Hepatic stellate cell (primary cell): ENCODE measurements at places on chromosomes 11 and 22.

DNA sequence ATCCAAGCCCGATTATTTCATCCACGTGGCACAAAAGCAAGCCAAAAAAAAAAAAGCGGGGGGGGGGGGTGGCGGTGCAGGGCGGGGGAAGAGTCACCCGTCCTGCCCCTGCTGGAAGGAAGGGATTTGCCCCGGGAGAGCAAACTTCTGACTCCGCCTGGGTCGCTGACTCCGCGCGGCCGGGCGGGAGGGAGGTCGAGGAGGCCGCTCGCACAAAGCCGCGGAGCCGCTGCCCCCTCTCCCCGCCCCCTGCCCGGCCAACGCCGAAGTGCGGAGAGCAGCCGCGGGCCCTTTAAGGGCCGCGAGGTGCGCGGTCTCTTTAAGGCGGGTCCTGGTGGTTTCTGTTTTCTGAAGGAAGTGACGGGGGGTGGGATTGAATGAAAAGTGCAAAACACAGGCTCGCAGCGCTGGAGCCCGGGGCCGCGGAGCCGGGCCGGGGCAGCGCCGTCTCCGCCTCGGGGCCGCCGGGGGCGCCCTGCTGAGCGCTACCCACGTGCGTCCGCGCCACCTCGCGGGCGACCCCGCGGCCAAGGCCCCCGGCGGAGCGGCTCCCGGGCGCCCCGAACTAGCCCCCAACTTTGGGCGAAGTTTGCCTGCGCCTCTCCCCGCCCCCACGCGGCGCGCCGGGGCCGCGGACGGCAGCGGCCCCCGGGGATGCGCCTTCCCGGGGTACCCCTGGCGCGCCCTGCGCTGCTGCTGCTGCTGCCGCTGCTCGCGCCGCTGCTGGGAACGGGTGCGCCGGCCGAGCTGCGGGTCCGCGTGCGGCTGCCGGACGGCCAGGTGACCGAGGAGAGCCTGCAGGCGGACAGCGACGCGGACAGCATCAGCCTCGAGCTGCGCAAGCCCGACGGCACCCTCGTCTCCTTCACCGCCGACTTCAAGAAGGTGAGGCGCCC is at the start of gene OAF:
Gene OAF (plus strand): TSS at position 407 of the 896 bp plus-strand sequence. CDS start 248 bp downstream, at position 655.
- DNase-seq: peak; percentile 87

DNA sequence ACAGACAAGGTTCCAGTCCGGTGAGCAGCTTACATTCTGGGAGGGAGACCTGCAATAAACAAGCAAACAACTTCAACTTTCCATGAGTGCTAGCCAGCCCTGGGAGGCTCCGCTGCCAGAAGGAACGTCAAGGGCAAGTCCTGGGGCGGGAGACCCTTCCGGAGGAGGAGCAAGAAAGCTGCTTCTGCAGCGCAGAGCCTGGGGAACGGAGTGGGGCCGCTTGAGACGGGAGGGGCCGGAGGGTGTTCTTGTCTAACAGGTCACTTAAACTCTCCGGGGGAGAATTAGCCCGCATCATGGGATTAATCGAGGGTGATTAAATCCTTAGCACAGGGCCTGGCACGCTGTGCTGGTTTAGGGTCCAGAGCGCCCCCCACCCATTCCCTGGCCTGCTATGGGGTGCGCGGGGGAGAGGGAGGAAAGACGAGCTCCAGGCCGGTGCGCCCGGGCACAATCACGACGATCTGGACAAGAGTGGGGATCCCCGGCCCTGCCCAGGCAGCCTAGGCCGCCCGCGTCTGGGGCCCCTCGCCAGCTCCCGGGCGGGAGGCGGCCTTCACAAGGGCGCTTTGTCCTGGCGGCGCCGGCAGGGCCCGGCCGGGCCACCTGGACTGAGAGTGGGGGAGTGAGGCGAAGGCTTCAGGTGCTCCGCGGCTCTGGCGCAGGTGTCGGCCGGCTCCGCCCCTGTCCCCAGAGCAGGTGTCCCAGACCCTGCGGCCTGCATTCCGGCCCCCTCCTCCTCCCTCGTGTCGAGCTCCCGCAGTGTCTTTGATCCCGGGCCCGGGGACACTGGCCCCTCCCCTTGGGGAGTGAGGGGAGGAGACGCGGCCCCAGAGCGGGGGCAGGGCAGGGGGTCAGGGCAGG is 663 bp upstream of the LARGE2 start:
- DNase-seq: no peak

DNA sequence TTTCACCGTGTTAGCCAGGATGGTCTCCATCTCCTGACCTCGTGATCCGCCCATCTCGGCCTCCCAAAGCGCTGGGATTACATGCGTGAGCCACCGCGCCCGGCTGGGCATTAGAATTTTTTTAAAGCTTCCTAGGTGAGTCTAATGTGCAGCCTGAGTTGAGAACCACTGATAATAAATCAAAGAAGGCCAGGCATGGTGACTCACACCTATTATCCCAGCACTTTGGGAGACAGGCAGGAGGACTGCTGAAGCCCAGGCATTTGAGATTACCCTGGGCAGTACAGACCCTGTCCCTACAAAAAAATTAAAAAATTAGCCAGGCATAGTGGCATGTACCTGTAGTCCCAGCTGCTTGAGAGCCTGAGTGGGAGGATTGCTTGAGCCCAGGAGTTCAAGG is 13.7 kb downstream of the MEI1 start:
- DNase-seq: no peak

DNA sequence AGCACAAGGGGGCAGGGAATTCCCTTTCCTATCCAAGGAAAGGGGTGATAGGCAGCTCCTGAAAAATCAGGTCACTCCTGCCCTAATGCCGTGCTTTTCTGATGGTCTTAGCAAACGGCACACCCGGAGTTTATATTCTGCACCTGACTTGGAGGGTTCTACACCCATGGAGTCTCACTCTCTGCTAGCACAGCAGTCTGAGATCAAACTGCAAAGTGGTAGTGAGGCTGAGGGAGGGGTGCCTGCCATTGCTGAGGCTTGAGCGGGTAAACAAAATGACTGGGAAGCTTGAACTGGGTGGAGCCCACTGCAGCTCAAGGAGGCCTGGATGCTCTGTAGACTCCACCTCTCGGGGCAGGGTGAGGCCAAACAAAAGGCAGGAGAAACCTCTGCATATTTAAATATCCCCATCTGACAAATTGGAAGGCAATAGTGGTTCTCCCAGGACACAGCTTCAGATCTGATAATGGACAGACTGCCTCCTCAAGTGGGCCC is 194.7 kb downstream of the OR4A47 start:
- DNase-seq: no peak

GRCh38 chr11:64138398-64138797 is 27.5 kb downstream of the MACROD1 start:
- DNase-seq: no peak

DNA sequence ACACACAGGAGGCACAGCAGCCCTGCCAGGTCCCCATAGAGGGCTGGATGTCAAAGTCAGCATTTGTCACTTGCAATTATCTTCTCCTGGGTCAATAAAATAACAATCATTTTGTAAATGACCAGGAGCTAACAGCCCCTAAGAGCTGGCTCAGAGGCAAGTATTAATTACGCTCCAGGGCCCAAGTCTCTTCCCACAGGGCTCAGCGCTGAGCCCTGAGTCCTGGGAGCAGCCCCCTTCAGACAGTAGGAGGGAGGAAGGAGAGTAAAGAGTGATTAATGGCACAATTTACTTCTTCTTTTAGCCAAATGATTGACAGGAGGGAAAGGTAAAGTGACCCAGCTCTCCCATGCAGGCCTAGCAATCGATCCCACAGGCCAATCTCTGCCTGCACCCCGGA is 99.0 kb upstream of the DRD2 start:
- DNase-seq: no peak

- no peak for DNase-seq
Measured at GRCh38 chr11:120021391-120021953, 116.4 kb downstream of the TRIM29 start.

- DNase-seq: no peak
Measured at GRCh38 chr11:111378861-111379601, at the start of gene POU2AF1. POU2AF1 (minus strand) TSS chr11:111379275; CDS start chr11:111379177, 98 bp downstream.

GRCh38 chr11:61028135-61028729 is 56.8 kb downstream of the CD6 start:
- DNase-seq: no peak

GRCh38 chr11:69053546-69054396 is 5.0 kb downstream of the TPCN2 start:
- no peak for DNase-seq

- DNase-seq: no peak
Measured at GRCh38 chr11:131865860-131866259, 495.4 kb downstream of the NTM start.

DNA sequence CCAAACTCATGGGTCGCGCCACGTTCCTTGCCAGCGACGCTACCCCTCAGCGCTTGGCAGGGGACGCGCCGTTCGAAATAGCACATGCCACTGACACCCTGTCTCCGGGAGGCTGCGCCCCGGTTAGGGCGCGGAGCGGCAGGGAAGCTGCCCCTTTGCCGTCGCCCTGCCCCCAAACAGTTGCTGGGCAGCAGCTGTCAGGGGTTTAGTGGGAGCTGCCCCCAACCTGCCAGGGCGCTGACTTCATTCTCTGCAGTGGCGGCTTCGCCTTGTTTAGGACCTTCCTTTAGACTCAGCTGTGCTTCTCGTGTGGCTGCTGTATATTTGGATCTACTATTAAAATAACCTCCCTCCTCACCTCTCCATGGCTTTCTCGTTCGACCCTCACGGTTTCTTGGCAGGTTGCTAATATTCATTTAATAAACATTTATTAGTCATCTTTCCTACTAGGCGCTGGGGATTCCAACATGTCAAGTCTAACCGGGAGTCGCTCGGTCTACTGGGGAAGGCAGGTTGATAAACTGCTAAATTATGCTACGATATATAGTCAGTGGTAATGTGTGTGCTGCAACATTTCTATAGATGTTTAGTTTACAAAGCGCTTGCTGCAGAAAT is 782 bp downstream of the TMEM109 start:
- DNase-seq: peak; percentile 63

GRCh38 chr11:9643751-9644150 is 20.1 kb upstream of the SWAP70 start:
- no peak for DNase-seq

DNA sequence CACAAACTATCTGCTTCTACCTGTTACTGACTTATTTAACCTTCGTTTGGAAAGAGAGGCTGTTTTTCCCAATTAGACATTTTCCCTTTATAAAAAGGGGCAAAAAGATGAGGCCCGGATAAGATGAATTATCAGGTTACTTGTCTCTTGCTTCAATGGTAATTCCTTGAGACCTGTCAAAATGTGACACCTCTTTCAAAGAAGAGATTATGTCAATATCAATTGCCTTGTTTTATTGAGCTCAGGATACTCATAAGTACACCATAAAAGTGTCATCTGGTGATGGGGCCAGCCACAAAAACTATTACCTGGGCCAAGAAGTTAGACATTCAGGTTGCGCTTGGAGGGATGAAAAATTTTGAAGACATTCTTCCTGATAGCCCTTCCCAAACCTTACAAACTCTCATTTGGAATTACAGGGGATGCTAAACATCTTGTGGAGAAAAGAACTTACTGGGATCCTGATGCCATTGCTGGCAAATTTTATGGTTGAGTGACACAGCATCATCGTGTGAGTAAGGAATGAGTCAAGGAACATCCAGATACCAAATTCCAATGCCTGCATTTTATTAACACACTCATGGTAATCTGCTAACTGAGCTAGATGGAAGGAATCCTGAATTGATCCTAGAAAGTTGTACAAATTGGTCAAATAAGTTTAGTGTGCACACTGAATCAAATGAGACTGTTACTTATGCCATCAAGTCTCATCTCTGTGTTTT is 1071.2 kb downstream of the LRRC4C start:
- peak; percentile 4 for DNase-seq

- DNase-seq: no peak
Measured at GRCh38 chr11:101987370-101987769, 59.9 kb upstream of the CFAP300 start.

DNA sequence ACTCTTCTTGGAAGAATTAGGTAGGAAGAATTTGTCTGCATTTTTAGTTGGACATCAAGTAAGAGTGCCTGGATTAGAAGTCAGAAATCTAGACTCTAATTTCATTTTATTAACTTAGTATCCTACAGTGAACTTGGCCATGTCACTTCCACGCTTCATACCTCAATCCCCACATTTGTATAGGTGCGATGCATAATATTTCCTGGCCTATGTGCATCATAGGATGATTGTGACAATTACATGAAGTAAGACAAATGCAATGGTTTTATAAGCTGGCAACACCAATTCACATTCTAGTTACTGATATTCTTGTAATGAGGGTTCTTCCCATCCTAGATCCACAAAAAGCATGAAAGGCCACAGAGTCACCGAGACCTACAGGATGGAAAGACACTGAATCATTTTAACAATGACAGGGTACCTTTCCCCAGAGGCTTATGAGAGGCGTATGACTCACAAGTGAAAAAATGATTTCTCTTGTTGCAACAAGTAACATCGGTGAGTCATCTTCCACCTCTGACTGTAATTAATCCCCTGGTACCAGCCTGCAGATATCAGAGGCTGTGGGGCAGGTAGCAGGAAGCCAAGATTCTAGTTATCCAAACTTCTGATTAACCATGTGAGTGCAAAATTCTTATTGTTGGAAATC is 56.0 kb upstream of the OR5AK2 start:
- DNase-seq: no peak

GRCh38 chr22:48734359-48734758 is 1093.3 kb downstream of the BRD1 start:
- DNase-seq: no peak

GRCh38 chr22:20852503-20852902 is 6.1 kb downstream of the PI4KA start:
- DNase-seq: no peak

- DNase-seq: no peak
Measured at GRCh38 chr11:67284811-67285540, 4.1 kb upstream of the ANKRD13D start.

DNA sequence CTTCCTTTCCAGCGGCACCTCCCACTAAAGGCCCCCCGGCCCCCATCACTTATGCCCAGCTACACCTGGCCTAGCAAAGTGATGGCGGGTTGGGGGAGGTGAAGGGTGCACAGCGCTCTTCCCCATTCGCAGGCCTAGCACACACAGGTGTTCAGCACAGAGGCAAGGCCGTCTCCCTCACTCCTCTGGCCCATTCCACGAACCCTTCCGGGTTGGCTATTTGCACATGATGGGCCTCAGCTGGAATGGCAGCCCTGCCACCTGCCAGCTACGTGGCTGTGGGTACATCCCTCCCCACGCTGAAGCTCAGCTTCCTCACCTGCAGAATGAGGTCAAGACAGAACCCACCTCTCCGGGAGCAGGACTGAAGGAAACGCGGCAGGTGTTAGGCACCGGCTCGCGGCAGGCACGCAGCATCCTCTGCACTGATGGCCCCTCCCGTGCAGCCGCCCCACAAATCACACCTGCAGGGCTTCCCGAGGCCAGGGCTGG is 4.8 kb downstream of the KIAA0930 start:
- DNase-seq: no peak
